Upper lobe of left lung (tissue), 6 donors: ENCODE measurements at places on chromosomes 13 and 19.

DNA sequence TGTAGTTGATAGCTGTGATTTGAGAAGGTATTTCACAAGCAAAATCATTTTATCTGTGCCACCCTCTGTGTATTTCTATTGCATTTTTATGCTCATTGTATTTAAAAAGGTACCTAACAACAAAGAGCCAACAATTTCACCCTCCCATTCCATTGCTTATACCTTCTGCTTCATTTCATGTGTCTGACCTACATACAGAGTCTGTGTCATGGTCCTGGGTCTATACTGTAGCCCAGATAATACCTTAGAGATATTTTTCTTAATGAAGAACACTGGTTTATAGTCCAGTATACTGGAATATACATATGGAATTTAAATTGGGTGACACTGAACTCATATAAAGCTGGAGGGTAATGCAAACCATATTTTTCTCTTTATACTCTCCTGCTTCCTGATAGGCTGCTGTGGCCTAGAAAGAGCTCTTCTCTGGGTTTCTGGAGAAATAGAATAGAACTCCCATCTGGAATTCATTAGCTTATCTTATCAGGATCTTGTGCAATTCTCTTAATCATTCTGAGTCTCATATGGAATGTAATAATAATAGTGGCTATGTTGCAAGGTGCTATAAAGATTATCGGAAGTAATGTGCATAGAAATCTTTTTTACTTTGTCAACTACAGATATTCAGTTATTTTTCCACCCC, 31.8 kb upstream of the SPART start:
- H3K27me3 ChIP-seq: no peaks in the 10 kb centered on the region
- H3K4me1 ChIP-seq: no peaks in the 10 kb centered on the region
- no peak for DNase-seq
- H3K27ac ChIP-seq: no peak overlapping the region
- H3K4me3 ChIP-seq: no peak overlapping the region

DNA sequence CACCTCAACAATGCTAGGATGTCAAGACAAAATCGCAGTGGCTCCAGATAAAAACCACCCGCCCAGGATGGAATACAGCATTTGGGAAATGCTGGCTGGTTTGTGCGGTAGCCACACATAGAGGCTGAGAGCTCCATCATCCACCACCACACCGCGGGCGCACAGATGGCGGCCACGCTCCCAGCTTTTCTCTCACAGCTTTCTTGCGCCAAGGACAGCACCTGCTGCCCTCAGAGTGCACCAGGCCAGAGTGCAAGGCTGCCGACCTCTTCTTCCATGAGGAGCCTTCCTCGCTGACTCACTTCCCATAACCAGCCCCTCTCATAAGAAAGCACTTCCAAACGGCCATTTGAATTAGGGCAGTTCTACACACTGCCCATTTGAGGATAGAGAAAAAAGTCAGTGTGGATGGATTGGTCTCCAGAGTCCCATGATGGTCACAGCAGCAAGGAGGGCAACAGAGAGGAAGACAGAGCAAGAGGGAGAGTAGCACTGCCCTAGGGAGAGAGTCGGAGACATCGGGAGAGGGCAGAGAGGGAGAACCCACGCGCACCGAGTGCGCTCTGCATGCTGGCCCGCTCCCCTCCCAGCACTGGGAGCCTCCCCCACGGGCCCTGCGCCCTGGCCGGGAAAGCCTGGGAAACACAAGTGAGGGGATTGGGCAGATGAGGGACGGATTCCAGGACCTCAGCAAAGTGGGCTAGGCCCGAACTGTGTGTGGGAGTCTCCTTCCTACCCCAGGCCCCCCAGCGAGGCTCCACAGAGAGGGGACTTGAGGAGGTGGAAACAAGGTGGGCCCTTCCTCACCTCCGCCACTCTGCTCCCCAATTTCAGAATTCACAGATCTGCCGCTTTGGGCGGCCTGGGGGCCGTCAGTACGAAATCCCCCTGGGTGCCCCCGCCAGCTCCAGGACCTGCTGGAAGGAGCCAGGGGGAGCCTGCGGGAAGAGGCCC, 156.9 kb downstream of the USP12 start:
- peak; percentile 6 for DNase-seq
- H3K27ac ChIP-seq: no peak overlapping the region
- no peaks in the 10 kb centered on the region for H3K36me3 ChIP-seq

DNA sequence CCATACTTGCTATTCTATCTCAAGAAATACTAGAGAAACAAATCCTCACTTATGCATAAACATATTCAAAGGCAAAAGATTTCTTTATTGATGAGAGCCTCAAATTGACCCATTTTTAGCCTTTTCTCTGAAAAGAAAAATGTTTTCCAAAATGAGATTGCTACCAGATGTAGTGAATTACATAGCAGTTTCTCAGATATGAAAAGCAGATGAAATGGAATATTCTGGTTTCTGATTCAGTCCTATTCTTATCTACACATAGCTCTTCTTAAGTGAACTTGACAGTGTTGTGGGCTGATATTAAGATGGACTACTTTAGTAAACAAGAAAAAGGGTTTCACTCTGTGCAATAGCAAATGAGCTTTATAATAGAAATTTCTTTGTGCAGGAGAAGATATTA, 183.5 kb downstream of the DNAJC15 start:
- no peak overlapping the region for H3K4me3 ChIP-seq
- H3K36me3 ChIP-seq: no peaks in the 10 kb centered on the region
- no peak for DNase-seq

DNA sequence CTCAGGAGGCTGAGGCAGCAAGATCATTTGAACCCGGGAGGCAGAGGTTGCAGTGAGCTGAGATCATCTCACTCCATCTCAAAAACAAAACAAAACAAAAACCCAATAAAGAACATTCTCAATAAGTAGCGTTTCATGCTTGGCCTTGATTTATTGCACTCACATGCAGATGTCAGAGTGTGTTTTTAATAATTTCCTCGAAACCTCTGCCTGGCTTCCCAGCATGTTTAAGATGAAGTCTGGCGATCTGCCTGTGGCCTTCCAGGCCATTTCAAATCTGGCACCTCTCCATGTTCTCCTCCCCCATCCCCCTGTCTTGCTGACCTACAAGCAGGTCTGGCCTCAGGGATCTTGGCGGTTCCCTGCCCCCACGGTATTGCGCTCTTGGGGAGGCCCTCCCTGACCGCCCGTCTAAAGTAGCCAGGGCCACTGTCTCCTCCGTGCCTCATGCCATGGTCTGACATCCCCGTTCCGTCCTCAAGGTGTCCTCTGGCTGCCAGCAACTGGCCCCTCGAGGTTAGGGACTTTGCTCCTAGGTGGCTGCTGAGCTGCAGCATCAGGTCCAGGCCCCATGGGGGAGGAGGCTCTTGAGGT, 1.6 kb downstream of the WDR88 start:
- peaks cover 29% of the 10 kb centered on the region for H3K36me3 ChIP-seq
- no peak overlapping the region for H3K4me3 ChIP-seq
- peaks cover 6% of the 10 kb centered on the region for H3K4me1 ChIP-seq
- no peak for DNase-seq

DNA sequence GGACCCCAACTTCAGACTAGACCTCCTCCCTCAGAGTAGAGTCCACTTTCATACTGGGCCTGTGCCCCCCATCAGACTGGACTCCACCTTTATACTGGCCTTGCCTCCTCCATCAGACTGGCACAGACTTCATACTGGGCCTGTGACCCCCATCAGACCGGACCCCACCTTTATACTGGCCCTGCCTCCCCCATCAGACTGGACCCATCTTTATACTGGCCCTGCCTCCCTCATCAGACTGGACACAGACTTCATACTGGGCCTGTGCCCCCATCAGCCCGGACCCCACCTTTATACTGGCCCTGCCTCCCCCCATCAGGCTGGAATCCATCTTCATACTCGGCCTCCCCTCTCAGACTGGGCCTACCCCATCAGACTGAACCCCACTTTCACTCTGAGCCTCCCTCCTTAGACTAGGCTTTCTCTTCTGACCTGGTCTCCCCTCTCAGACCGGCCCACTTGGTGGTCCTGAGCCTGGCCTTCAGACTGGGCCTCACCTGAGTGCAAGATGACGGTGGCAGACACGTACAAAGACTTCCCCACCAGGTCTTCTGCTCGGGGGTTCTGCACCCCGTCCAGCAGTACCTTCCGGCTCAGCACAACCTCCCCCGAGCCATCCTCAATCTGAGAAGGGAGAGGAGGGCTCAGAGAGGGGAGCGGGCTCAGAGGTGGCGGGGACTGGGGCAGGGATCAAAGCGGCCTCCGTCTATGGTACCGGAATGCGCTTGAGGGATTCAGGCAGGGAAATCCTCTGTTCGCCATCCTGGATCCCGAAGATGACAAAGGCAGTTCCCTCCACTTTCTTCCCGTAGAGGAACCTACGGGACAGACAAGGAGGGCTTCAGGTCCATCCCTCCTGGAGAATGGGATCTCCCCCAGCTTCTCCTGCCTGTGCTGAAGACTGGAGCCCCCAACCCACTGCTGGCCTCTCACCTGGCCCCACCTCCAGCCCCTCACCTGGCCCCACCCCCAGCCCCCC, 7.5 kb downstream of the C3 start:
- DNase-seq: no peak
- no peaks in the 10 kb centered on the region for H3K27me3 ChIP-seq
- no peaks in the 10 kb centered on the region for H3K4me1 ChIP-seq
- no peak overlapping the region for H3K27ac ChIP-seq
- peaks cover 5% of the 10 kb centered on the region for H3K36me3 ChIP-seq

GRCh38 chr13:110168999-110169933, 137.7 kb downstream of the COL4A1 start:
- H3K4me1 ChIP-seq: no peaks in the 10 kb centered on the region
- DNase-seq: no peak
- no peak overlapping the region for H3K4me3 ChIP-seq
- H3K36me3 ChIP-seq: no peaks in the 10 kb centered on the region

- peak; percentile 58 for DNase-seq
- peaks cover 24% of the 10 kb centered on the region for H3K4me1 ChIP-seq
- no peak overlapping the region for H3K4me3 ChIP-seq
- H3K27ac ChIP-seq: no peak overlapping the region
These were observed 4.6 kb downstream of the CAPN12 start for GRCh38 chr19:38739440-38740256.

DNA sequence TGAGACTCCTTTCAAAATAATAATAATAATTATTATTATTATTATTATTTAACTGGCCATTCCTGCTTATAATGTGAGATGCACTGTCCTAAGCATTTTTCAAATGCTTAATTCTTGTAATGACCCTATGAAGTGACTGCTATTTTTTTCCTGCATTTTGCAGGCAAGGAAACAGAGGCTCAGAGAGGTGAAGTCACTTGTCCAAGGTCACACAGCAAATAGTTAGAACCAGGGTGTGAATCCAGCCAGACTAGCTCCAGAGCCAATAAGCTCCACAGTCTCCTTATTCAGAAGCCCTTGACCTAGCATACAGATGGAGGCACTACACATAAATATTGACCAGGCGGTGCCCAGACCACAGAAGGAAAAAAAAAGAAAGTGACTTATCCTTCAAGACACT, 77.5 kb upstream of the CACNA1A start:
- no peak for DNase-seq
- no peak overlapping the region for H3K4me3 ChIP-seq
- no peaks in the 10 kb centered on the region for H3K36me3 ChIP-seq
- H3K27me3 ChIP-seq: no peaks in the 10 kb centered on the region
- H3K27ac ChIP-seq: no peak overlapping the region

DNA sequence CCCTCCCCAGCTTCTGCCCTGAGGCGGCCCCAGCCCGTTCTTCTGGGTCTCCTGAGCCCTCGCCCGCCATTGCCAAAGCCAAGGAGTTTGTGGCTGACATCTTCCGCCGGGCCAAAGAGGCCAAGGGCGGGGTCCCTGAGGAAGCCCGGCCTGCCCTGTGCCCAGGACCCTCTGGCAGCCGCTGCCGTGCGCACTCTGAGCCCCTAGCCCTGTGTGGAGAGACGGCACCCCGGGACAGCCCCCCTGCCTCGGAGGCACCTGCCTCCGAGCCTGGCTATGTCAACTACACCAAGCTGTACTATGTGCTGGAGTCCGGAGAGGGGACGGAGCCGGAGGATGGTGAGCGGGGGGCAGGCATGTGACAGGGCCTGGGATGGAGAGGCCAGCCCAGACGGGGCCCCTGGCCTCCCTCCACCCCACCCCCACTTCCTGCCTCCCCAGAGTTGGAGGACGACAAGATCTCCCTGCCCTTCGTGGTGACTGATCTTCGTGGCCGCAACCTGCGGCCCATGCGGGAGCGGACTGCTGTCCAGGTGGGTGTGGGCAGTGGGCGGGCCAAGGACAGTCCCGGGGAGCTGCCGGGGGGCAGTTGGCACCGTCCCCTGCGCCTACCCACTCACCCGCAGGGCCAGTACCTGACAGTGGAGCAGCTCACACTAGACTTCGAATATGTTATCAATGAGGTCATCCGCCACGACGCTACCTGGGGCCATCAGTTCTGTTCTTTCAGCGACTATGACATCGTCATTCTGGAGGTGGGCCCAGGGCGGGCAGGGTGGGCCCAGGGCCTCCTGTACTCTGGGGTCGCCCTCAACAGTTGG, 7.0 kb downstream of the DCAF15 start:
- no peaks in the 10 kb centered on the region for H3K27me3 ChIP-seq
- DNase-seq: no peak
- peaks cover 99% of the 10 kb centered on the region for H3K36me3 ChIP-seq

DNA sequence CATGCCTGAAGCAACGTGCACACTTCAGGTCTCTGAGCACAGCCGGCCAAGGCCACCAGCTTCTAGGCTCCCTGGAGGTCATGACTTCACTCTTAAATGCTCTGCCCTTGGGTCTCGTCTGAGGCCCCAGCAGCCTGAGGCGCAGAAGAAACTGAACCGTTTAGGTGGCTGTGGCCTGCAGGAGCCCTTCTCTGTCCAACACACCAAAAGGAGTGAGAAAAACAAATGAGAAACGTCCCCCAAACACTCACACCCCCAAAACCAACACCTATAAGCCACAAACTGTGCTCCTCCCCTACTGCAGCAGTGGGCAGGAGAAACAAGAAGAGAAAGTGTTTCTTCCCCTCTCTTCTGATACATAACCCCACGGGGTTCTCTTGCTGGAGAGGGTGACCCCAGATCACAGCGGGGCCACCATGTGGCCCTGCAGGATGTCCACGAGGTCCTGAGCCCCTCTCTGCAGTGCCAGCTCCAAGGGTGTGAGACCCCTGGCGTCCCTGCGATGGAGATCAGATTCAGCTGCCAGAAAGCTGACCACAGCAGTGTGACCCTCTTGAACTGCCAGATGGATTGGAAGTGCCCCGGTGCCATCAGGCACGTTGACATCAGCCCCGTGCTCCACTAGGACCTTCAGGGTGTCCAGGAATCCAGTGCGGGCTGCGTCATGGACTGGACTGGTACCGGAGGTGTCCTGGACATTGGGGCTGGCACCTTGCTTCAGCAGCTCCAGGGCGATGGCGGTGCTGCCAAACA, 1.0 kb upstream of the KRI1 start:
- peak; percentile 25 for DNase-seq
- H3K27me3 ChIP-seq: no peaks in the 10 kb centered on the region
- peaks cover 5% of the 10 kb centered on the region for H3K36me3 ChIP-seq
- peak overlapping the region; percentile 93 for H3K27ac ChIP-seq
- peaks cover 42% of the 10 kb centered on the region for H3K4me1 ChIP-seq

DNA sequence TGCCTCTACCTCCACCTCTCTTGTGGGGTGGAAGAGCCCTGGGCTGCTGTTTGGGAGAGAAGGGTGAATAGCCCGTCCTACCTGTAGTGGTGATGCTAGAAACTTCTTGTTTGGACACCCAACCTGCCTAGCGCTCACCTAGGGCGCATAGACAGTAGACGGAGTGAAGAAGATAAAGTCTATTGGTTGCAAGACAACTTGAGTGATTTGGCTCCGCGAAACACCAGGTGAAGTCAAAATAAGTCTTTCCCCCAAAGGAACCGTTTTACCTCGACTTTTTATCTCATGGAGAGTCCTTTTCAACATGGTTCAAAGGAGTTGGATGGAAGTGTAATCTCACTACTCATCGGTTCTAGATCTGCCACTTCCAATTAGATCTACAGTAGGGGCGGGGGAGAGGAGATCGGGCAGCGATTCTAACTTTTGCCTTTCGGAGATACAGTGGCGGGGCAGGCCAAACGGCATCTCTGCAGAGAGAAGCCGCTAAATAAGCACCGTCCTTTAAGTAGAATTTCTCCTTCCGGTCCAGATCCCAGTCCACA, 694 bp upstream of the ZIC5 start:
- peaks cover 34% of the 10 kb centered on the region for H3K27me3 ChIP-seq
- H3K4me3 ChIP-seq: no peak overlapping the region
- H3K27ac ChIP-seq: no peak overlapping the region
